ENCODE measurements at places on chromosomes 3 and 15.
A peak's percentile ranks its signal among the peaks of the same experiment; 100 is the strongest.

GRCh38 chr3:12345584-12346494 lies 57.0 kb downstream of the PPARG start:
- no peak for DNase-seq

GRCh38 chr15:82105451-82106215 lies 59.8 kb upstream of the MEX3B start:
- no peak for DNase-seq

DNA sequence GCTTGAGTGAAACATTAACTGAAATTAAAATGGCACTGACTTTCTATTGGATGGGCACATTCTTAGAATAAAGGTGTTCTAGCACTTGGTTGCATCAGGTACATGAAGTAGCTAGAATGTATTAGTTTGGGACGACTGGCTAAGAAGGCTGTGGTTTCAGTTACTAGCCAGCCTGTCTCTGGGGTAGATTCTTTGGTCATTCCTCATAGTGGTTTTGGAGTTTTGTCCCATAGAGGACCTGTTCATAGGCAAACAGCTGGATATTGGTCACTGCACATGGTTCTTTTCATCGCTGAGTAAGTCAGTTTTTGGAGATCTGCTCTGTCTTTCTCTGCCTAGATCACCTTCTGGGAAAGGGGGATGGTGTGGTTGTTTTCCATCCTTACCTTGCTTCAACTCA lies 55.3 kb downstream of the ADAMTSL3 start:
- no peak for DNase-seq

DNA sequence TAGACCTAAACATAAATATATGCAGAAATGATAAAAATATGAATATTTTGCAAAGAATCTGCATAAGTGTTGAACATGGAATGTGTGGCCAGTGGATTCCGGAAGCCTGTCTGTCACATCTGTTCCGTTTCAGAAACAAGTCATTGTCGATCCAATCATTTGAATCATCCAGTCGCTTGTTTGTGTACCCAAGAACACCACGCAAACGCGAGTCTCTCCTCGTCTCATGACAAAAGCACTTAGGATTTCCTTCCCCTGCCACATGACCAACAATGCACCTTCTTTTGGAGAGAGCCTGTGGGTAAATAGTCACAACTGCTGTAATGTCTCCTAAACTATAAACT lies 80.2 kb downstream of the FMN1 start:
- DNase-seq: no peak

DNA sequence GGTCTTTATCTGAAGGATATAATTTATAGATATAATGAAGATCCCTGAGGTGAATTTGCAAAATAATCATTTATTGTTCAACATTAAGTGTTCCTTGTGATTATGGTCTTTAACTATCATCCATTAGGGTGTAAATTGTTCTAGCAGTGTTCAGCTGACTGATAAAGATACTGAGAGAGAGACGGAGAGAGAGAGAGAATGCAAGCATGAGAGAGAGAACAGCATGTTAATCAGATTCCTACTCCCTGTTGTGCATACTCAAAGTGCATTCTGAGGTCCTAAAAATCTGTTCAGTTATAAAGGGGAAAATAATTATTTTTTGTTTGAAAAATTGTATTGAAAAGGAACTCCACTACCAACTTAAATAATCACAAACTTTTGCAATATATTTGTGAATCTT lies 271.0 kb upstream of the CBLB start:
- no peak for DNase-seq

GRCh38 chr3:139653582-139653981 lies 24.2 kb downstream of the NMNAT3 start:
- DNase-seq: no peak

GRCh38 chr3:115571413-115571812 lies 51.9 kb upstream of the GAP43 start:
- DNase-seq: no peak

GRCh38 chr3:153752405-153753027 lies 368.7 kb upstream of the ARHGEF26 start:
- DNase-seq: no peak

DNA sequence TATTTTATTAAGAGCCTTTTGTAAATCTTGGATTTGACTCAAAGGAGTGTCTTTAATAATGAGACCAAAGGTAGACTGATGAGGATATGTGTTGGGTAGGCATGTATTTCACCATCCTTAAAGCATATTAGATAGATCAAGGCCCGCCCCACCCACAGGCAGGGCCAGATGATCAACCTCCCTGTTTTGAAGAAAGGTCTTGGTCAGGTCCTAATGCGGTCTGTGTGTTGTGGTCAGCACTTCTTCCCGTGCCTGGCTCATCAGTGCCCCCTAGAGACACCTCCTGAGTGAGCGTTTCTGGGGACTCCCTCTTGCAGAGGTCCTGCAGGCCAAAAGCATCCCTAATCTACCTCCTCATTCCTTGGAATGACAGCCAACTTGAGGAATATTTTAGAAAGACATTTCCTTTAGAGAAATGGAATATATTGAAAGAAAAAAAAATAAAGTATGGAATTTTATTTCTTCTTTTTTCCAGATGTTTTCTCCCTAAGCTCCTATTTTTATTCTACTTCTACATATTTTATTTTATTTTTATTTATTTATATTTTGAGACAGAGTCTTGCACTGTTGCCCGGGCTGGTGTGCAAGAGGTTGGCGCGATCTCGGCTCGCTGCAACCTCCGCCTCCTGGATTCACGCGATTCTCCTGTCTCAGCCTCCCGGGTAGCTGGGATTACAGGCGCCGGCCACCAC lies 6.0 kb downstream of the TM4SF4 start:
- peak; percentile 57 for DNase-seq

- DNase-seq: no peak
Observed at GRCh38 chr3:177692304-177692975, 495.2 kb upstream of the TBL1XR1 start.

- DNase-seq: no peak
Observed at GRCh38 chr3:101123081-101123480, 129.9 kb upstream of the ABI3BP start.

- DNase-seq: no peak
Observed at GRCh38 chr15:58447271-58448010, 15.7 kb downstream of the LIPC start.

- DNase-seq: no peak
Observed at GRCh38 chr3:113676261-113676660, 20.2 kb downstream of the USF3 start.

DNA sequence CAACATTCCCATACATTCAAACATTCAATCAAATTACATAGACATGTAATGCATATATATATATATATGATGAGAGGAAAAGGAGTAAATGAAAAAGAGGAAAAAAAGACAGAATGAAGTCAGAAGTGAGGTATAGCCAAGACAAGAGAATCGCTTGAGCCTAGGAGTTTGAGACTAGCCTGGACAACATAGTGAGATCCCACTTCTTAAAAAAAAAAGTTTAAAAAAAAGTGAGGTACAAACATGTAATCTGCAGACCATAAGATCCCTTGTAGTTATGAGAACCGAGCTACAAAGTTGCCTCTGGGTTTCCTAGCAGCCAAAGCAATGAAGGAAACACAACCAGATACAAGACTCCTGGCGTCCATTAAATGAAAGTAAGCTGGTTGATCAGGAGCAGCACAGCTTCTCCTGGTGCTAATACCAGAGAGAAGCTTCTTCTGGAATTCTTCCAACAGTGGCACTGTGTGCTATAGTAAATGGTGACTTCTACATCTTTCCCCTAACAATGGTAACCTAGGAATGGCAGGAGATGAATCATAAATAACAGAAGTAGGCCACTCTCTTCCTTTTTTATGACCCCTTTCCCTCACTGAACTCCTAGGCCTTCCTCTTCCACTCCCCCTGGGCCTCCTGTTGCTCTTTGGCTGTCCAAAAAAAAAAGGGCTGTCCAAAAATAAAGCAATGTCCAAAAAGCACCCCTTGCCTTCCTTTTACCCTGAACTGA lies 3.5 kb downstream of the KCNMB3 start:
- DNase-seq: no peak

DNA sequence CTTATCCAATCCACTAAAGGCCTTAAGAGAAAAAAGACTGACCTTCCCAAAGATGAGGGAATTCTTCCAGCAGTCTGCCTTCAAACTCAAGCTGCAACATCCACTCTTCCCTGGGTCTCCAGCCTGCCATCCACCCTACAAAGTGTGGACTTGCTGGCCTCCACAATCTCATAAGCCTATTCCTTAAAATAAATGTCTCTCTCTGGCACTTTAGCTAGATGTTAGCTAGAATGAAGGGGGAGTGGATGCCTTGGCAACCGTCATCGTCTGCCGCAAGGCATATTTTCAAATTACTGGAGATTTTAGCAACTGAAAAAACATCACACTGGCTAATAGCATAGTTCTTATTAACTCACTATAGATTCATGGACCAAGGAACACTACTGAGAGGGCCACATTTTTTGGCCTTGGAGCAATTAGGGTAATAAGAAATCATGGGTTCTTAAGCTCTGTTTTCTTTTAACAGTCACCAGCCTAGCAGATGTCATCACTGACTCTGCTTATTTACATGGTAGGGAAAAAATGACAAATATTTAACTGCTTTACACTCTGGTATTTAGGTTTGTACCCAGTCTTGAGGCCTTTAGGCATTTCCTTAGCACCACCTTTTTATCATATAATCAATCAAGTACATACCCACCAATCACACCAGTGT lies 245.3 kb downstream of the MYRIP start:
- DNase-seq: no peak

DNA sequence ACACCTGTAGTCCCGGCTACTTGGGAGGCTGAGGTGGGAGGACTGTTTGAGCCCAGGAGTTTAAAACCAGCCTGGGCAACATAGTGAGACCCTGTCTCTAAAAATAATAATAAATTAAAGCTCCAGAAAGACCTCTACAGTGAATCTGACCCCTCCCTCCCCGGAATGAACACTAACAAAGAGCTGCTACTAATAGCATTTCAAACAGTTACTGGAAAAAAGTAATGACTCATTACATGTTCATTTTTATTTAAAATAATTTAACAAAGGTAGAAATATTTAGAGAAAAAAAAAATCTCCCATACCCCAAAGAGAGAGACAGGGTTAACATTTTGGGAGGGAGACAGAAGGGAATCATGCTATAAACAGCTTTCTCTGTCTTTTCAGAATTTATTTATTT lies 2.2 kb upstream of the UBA3 start:
- no peak for DNase-seq

DNA sequence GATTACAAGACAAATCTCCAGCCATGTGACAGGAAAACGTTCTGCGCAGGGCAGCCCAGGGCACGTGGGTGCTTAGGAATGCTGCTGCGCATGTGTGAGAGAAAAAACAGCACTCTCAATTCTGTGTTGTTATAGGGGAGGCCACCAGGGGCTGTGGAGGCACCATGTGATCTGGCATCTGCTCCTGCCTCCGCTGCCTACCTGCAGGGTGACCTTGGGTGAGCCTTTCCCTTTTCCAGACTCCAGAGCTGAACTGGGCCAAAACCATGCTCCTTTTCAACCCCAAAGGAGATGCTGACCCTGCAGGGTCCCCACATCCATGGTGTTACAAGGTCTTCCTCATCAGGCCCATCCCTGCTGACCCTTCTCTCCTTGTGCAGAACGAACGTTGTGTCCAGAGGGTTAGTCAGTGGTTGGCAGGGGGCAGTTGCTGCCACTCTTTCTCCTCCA lies 81.5 kb upstream of the RASGRF1 start:
- no peak for DNase-seq

DNA sequence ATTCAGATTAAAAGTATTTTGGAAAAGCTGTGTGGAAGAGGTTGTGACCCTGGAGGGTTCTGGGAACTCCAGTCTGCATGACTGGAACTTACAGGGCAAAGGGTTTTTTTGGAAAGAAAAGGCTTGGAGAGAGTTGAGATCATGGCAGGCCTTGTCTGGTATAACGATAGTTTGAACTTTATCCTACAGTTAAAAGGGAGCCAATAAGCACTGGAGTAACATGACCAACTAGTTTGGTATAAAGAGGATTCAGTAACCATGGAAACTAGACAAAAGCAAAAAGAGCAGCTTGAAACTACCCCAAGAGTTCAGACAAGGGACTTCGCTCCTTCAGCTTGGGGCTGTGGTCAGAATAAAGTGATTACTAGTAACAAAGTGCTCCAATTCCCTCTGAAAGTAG lies 151.2 kb upstream of the TMCO5A start:
- DNase-seq: no peak

DNA sequence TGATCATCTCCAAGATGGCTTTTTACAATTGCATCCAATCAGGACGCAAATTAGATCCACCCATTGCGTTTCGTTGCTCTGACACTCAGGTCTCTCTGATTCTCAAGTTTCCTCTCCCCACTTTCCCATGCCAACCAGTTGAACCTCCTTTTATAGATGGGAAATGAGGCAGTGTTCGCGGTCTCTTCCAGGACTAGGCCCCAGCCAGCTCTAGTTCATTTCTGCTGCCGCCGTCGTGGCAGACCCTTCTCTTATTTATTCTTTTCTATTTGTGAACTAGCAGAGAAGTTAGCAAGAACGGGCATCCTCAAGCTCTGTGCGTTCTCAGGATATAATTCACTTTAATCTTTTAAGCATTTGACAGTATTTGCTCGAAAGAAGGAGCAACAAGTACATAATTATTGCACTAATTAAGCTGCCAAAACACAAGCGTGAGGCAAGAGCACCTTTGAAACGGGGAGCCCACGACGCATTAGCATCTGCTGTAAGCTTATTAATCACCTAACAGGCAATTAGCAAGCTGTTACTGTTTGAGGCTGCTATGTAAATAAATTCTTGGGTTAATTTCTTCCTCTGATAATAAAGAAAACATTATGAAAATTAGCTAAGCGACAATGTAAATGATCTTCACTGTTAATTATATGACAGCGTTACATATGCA lies 246.4 kb upstream of the TLE3 start:
- DNase-seq: no peak

- DNase-seq: peak; percentile 53
Observed at GRCh38 chr3:46440531-46441294, 24.0 kb downstream of the LTF start.

DNA sequence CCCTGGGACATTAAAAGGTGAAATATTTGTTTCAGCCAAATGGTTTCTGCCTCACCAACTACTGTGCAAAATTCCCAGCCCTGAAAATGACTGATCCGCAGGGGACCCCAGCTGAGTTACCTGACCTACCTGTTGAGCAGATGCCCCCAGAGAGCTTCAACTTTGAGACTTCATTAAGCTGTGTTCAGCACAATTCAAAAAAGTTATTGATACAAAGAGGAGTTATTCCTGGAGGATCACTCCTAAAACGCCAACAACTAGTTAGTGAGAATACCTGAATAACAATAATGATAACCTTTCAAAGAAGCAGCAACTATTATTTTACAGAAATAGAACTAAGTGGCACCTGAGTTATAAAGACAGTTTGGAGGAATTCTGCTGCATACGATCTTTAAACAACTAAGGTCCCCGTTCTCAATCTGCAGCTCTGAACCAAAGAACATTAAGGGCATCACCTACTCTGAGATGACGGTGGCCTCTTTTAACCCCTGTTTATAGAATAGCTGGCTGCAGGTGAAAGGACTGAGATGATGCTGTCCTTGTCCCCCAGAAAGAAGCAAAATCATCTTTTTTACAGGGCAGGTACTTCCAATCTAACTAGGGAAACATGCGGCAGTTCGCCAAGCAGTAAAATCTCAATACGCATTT lies 659 bp downstream of the GADL1 start:
- no peak for DNase-seq

GRCh38 chr15:48001393-48002039 lies 119.3 kb upstream of the SLC24A5 start:
- DNase-seq: peak; percentile 28
